Motor neuron (in vitro differentiated cells): ENCODE measurements at places on chromosomes 2 and 18. TPM values are rescaled to one million over a fixed set of nuclear protein-coding genes. Genes with fewer than 3 reads are reported as not detected.

The SLC20A1 gene
- 50.6 and 50.9 TPM in 2 replicates for total RNA-seq

The ZNF804A gene
- total RNA-seq: 0.09 and 1.5 TPM in 2 replicates

The NEUROD1 gene
- total RNA-seq: 0.21 TPM in 1 of 2 replicates, not detected in the other

GRCh38 chr2:108588070-108588668 lies 53.9 kb downstream of the LIMS1 start:
- ATAC-seq: no peak

The AQP12A gene
- not detected in 2 replicates for total RNA-seq

GRCh38 chr18:39329496-39330275 lies 1764.1 kb upstream of the CELF4 start:
- ATAC-seq: no peak

- peak; percentile 62 for ATAC-seq
These were observed 296 bp downstream of the TTC21B start for GRCh38 chr2:165953306-165953654.

- no peak for ATAC-seq
These were observed 926 bp downstream of the NDUFV2 start for GRCh38 chr18:9103376-9103873.

- ATAC-seq: no peak
These were observed 190.7 kb downstream of the WDR7 start for GRCh38 chr18:56841836-56842235.

- no peak for ATAC-seq
These were observed 660.5 kb downstream of the LRRTM4 start for GRCh38 chr2:76861708-76862107.

The C1GALT1C1L gene
- total RNA-seq: not detected in 2 replicates

GRCh38 chr2:23449413-23449812 lies 64.4 kb downstream of the KLHL29 start:
- no peak for ATAC-seq

DNA sequence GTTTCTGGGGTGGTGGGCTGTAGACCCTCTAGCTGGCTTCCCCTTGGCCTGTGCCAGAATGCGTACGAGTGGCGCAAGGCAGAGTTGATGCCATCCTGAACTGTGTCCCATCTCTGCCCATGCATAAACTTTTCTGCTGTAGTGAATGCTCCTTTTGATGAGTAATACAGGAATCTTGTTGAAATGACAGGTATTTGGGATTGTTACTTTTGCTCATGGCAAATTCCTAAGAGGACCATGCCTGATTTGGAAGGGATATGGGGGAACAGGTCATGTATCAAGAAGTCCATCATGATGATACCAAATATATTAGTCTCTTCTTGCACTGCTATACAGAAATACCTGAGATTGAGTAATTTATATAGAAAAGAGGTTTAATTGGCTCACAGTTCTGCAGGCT lies 648.0 kb downstream of the SLC4A3 start:
- ATAC-seq: no peak

The FER1L5 gene
- total RNA-seq: 0.60 and 0.73 TPM in 2 replicates

The ACMSD gene
- total RNA-seq: 0.65 TPM in 1 of 2 replicates, not detected in the other

The CD226 gene
- total RNA-seq: 0.22 and 0.36 TPM in 2 replicates

- ATAC-seq: no peak
These were observed 292.4 kb downstream of the SS18 start for GRCh38 chr18:25798046-25798445.

GRCh38 chr18:68793951-68794350 lies 3.9 kb upstream of the CCDC102B start:
- ATAC-seq: no peak

DNA sequence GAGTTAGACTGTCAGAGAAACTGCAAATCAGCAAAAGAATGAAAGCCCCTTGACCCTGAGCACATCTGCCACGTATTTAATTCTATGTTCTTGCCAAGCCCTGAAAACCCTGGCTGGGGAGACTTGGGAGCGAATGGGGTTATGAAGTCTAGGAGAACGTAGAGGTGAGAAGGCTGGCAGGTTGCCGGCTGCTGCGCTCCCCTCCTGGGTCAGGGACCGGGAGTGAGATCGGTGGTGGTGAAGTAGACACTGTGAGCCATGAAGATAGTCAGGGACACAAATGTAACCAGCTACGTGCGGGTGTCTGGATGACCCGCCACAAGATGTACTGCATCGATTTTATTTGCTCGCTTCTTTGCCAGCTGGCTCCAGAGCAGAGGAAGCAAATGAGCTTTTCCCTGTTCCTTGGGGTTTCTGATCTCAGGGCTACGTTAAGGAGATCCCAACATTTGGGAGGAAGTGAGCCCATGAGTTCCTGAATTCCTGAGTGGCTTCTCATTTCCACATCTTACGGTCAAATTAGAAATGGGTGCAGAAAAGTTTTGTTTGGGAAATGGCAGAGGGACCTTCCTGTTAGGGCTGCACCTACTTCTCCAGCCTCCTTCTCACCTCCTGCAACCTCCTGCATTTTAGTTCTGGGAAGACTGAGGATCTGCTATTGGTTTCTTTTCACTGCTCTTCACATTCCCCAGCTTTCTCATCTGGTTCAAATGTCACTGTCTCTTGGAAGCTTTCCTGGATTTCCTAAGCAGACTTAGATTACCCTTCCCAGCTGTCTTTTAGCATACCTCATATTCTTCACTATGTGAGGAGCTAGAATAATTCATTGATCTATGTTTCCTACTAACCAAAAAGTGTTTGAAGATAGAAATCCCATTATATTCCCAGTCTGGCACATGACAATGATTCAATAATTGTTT lies 360.6 kb downstream of the ZNF521 start:
- ATAC-seq: no peak

- ATAC-seq: no peak
These were observed 60.6 kb downstream of the INHBB start for GRCh38 chr2:120406566-120406965.

The GTF2A1L gene
- 18.6 and 19.0 TPM in 2 replicates for total RNA-seq

The MYO5B gene
- 1.1 and 1.3 TPM in 2 replicates for total RNA-seq

DNA sequence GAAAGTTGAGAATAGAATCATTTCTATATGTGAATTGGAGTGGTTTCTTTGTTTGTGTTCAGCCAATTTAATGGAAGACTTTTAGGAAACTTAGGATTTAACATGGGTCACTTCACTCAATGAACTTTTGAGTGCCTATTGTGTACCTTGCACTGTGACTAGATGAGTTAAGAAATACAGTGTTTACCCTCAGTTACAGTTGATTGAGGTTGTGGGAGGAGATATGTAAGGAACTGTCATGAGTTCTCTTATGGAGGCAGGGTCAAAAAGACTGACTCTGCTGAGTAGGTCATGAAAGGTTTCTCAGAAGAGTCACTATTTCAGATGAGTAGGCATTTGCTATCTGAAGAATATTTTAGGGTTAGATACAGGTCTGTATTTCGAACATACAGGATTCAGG lies 98.6 kb downstream of the RAB3GAP1 start:
- ATAC-seq: no peak

DNA sequence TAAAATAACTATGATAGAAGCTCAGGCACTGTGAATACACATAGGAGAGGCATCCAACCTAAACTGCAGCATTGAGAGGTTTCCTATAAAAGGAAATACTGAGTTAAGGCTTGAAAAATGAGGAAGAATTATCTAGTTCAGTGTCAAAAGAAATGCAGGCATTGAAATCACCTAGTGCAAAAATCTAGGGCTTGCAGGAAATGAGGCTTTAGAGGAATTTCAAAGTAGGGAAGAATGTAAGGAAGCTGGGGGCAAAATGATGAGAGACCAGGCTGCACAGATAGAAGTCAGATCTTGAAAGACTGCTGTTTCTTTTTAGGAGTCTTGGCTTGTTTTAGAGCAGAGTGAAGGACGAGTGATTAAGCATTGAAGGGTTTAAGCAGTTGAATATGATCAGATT lies 28.1 kb upstream of the SCYGR2 start:
- ATAC-seq: no peak

- peak; percentile 61 for ATAC-seq
These were observed 316.4 kb downstream of the DSEL start for GRCh38 chr18:67199993-67200617.

The LDAH gene
- 24.4 and 24.9 TPM in 2 replicates for total RNA-seq

DNA sequence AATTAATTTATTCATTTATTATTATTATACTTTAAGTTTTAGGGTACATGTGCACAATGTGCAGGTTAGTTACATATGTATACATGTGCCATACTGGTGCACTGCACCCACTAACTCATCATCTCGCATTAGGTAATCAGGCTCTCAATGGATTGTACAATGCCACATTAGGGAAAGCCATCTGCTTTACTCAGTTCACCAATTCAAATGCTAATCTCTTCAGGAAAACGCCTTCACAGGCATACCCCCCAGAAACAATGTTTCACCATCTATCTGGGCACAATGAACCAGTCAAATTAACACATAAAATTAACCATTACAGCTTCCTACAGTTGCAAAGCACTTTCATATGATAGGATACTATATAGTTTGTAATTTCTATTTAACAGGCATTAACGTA lies 84.8 kb upstream of the DNAJC10 start:
- ATAC-seq: no peak

The FBXO48 gene
- 0.73 and 0.75 TPM in 2 replicates for total RNA-seq

- no peak for ATAC-seq
These were observed 69.1 kb downstream of the TACR1 start for GRCh38 chr2:75130171-75130570.

DNA sequence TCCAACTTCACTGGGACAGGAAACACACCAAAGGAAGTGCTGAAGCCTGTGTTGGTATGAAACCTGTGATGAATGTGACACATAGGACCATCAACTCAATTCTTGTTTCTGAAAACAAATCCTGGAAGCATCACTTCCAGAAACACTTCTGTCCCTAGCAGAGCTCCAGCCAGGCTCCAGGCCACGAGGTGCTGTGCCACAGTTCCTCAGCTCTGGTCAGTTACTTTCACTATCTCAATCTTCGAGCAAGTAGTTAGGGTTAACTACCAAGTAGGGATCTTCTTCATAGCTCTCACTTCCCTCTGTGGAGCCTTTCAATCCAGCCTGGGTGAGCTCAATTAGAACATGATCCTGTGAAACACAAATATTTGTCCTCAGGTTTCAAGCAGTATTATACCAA lies 3.6 kb upstream of the LCT start:
- no peak for ATAC-seq

- ATAC-seq: no peak
These were observed 101.0 kb upstream of the RNF152 start for GRCh38 chr18:61993831-61994230.

DNA sequence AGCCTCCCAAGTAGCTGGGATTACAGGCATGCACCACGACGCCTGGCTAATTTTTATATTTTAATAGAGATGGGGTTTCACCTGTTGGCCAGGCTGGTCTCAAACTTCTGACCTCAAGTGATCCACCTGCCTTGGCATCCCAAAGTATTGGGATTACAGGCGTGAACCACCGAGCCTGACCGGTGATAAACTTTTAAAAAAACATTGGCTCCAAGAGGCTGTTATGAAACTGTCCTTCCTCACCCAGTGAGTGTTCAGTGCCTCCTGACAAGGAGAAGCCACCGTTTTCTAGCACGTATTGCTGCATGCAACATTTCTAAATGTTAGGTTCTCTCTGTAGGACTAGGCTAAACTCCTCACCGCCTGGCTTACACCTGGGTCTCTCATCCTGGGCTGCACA lies 63.3 kb downstream of the EDAR start:
- ATAC-seq: no peak

- ATAC-seq: no peak
These were observed 44.0 kb upstream of the UBE2F start for GRCh38 chr2:237922641-237923361.

- ATAC-seq: no peak
These were observed 5.8 kb upstream of the WNT6 start for GRCh38 chr2:218853766-218854165.

DNA sequence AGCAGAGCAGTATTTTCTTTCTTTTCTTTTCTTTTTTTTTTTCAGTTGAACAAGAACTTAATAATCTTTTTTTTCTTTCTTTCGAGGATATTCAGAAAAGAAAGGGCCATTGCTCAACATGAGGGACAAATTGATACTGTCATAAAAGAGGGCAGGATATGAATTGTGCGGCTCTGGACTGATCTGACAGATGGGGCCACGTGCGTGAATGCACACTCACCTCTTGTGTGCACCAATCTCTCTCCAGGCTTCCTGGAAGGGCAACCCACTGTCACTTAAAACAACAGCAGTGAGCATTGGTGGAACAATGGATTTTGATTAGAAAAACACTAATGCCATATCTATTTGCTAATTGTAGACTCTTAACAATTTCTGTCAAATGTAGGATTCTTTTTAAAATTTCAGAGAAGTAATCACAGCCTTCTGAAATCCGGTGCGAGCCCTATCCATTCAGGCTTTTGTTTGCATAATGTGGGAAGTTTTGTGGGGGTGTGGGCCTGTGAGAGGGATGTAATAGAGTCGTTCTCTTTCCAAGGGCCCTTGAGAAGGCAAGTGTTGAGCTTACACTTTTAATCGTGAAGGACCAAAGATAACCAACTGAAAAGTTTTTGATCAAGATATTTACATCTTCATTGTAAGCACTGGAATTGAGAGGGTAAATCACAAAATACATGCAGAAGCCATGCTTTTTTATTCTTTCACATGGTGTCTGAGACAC lies 298.8 kb downstream of the SP3 start:
- ATAC-seq: no peak

The NOL4 gene
- 19.8 and 20.1 TPM in 2 replicates for total RNA-seq

DNA sequence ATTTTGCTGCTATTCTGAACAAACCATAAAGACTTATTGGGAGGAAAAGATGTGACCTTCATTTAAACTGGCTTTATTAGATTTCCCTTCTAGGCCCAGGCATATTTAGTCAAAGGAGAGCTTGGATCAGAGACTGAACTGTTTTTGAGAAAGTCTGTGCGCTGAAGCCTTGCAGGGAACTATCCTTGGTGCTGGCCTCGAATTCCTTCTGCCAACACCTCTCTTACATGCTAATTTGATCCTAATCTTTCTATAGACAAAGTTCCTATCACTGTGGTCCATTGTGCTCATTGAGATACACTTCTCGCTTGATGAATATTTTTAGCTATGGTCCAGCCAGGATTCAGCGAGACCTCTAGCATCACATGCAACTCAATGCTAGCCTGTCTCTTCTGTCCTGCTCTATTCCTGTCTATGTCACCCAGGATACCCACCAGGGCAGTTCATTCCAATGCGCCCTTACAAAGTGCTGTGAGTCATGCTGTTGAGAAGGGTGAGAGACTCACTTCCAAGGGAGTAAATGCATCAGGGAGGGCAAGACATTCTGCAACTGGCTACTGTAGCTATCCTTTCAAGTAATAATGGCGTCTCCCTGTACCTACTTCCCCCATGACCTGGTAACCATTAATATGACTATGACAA lies 356.7 kb upstream of the LYPD1 start:
- no peak for ATAC-seq

DNA sequence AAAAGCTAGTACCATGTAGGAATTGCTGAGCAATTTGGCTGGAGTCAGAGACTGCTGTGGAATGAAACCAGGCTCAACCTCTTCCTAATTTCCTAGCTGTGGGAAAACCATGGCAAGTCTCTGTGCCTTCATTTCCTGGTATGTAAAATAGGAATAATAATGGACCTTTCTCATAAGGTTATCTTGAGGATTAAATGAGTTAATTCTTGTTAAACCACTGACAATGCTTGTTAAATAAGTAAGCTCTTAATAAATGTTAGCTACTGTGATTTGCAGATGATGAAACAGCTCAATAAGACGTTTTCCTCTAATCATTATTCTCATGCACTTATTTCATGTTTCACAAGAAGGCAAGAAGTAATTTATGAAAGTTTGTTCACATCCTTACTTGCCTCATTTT lies 346.7 kb downstream of the RND3 start:
- ATAC-seq: no peak

GRCh38 chr2:239625971-239626734 lies 225.3 kb upstream of the HDAC4 start:
- no peak for ATAC-seq

GRCh38 chr2:36392571-36393255 lies 37.1 kb downstream of the CRIM1 start:
- ATAC-seq: no peak
